ENCODE measurements at places on chromosomes 4 and X.

GRCh38 chr4:4856071-4857000, 3.1 kb upstream of the MSX1 start:
- no peak for DNase-seq

DNA sequence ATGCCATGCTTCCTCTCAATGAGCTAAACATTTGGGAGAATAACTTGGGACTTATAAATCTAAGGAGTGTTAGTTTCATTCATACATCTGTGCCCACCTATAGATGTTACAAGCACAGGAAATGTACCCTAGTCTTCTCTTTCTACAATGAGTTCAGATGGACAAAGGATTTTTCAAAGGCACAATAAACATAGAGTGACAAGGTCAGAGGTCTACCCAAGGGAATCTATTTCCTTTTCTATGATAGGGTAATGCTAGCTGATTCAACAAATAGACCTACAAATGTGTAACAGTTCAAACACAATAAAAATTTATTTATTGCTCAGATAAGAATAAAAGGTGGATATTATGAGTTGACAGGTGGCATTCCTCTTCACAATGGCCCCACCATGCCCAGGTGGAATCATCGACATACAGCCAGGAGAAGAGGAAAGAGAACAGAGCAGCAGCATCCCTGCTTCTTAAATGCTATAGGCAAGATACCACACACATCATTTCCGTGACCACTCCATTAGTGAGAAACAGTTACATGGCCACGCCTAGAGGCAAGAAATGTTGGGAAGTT, 421.8 kb downstream of the HNRNPD start:
- DNase-seq: no peak

GRCh38 chrX:148265829-148266228, 234.6 kb upstream of the AFF2 start:
- no peak for DNase-seq

DNA sequence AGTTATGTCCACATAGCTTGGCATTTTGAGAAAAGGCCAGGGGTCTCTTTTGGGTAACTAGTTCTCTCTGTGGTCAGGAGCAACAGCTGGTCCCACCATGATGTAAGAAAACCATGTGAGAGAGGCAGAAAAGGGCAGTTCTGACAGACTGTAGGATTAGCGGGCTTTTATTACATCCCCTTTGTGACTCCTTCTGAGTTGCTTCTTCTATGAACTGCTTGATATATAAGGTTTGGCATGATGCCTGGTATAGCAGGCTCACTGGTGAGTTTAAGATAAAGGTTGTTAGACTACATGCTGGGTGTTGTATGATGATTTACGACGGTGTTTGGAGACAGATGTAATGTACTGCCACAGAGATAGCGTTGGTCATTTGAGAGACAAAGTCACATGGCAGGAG, 2308.1 kb upstream of the AGA start:
- DNase-seq: no peak

DNA sequence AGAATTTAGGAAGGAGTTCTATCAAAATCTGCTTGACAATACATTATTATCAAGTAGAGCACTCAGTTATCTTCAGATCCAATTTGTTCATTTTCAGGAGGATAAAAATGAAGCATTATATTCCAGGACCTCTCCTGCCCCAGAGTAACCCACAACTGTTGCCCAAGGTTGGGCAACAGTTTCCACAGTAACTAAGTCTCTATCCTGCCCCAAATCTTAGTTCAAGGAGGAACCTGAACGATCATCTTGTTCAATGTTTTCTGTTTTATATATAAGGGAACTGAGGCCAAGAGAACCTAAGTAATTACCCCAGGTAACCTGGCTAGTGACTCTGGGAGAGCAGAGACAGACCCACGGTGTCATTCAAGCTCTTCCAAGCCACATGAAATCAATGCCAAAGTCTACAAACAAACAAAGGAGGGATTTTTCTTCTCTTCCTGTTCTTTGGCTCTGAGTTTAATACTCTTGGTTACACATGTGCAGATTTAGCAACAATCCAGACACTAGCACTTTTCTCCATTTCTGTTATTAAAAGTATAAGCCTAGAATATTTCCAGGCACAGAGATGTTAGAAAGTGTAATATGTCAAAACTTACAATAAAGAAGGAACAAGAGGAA, 105.6 kb downstream of the C4orf51 start:
- no peak for DNase-seq

DNA sequence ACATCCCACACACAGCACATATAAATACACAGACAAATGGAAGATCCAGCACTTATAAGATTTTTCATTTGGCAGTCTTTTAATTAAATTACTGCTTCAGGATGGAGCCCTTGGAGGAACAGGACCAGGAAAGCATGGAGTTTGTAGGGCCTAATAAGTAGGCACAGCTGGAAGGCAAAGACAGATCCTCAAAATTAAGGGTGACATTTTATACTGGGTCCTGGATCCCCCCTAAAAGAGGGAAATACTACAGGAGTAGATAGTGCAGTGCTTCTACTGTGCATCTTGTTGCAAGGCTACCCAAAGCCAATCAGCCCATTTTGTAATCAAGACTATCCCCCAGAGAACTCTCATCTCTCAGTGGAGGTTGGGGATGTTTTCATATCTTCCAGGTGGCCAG, 1860.7 kb upstream of the PCDH10 start:
- no peak for DNase-seq

DNA sequence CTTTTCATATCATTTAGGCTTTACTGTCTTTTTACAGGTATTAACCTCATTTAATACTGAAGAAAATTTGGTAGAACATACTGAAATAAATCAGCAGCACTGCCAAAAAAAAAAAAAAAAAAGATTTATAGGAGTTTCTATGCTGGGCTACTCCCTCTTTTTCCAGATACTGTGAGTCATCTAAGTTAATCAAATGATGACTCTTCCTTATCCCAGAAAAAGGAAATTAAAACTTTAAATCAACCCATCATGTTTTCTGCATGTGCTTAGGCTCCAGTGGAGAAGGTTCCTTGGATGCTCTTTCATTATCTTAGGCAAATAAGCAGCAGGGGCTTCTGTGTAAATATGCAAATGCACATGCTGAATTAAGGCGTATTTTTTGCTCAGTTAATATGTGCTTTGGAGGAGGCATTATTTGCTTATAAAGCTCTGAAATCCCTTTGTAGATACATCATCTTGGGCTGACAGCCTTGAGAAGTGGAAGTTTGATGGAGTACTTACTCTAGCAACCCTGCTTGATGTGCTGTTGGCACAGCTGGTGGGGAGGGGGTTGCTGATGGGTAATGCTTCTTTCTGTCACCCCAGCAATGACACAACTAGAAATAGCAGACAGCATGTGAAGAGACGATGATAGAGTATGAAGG, 136.1 kb downstream of the C4orf33 start:
- no peak for DNase-seq

DNA sequence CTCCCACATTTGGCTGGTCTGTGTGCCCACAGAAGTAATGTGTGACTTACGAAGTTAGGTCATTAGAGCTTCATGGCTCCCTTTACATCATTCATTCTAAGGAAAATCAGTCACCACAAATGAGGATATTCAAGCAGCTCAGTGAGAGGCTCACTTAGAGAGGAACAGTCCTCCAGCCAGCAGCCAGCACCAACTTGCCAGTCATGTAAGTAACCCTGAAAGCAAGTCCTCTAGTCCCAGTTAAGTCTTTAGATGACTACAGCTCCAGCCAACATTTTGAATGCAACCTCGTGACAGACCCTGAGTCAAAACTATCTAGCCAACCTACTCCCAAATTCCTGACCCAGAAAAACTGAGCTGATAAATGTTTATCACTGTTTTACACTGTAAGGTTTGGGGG, 71.3 kb downstream of the LRBA start:
- DNase-seq: no peak

DNA sequence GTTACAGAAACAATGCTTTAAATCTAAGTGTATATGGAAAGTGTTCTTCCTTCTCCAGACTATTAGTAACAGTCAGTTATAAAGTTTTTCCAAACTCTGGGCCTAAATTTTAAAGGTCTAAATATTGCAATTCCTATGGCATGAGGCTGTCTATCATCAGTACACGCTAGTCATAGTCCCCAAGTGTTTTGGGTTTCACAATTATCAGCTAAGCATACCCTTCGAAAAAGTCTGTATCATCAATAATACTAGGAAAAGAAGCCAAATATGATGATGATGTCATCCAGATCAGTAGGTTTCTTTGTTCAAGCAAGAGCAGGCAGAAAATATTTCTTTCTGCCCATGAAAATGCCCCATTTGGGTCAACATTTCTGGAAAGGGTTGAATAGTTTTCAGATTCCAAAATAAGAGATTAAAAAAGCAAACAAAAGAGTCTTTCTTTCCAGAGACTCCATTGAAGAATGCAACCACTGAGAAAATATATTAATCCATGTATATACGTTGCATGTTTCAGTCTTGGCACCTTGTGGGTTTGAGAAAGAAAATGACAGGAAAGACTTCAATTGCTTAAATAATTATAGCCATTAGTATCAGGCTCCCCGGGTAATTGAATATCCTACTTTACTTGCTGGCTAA, 173.8 kb downstream of the CAMK2D start:
- DNase-seq: no peak

DNA sequence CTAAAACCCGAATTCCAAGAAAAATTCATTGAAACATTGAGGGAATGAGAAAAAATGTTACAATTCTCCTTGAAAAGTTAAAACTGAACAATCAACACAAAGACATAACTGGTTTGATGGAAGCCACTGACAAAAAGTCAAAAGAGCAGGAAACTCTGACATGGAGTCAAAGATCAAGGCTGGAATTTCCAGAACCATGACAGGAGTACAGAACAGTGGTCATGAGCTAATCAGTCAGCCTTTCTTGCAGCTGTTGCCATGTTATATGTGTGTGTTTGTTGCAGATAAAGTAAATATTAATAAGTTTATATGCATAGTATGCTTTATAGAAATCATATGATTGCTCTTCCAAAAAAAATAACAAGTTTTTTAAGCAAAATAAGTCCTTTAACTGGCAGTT, 184.7 kb upstream of the HCCS start:
- no peak for DNase-seq

DNA sequence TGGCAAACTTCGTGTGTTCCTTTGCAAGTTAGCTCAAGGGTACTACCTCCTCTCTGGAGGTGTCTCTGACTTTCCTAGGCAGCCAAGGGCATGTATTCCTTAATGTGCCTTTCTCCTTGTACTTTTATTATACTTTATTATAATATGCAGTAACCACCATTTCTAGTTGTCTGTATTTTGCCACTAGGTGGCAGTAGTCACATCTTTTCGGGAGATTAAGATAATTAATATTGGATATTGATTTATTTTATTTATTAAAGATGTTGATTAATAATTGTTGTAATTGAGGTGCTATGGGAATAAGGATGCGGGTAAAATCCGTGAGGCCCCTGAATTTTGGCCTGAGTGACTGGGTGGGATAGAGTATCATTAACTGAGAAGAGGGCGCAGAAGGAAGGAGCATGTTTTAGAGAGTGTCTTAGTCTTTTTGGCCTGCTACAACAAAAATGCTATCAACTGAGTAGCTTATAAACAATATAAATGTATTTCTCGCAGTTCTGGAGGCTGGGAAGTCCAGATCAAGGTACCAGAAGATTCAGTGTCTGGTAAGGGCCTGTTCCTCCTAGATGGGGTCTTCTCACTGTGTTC, 153.3 kb downstream of the TMEM164 start:
- no peak for DNase-seq

GRCh38 chr4:47499700-47500099, 14.6 kb downstream of the ATP10D start:
- no peak for DNase-seq

DNA sequence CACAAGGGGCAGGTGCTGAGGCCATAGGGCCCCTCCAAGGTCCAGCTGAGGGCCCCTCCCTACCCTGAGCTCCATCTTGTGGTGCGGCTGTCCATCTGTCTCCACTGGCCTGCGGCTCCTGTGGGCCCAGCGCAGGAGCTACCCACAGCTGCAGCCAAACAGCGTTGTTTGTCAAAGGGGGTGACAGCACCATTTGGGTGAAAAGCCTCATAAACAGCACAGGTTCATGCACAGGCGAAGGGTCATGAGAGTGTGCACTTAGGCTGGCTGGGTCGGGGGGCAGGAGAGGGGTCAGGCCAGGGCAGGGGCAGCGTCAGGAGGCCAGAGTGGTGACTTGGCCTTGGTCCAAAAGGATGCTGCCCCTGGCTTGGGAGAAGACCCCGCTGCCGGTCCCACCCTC, 32.3 kb downstream of the BLOC1S4 start:
- DNase-seq: no peak

DNA sequence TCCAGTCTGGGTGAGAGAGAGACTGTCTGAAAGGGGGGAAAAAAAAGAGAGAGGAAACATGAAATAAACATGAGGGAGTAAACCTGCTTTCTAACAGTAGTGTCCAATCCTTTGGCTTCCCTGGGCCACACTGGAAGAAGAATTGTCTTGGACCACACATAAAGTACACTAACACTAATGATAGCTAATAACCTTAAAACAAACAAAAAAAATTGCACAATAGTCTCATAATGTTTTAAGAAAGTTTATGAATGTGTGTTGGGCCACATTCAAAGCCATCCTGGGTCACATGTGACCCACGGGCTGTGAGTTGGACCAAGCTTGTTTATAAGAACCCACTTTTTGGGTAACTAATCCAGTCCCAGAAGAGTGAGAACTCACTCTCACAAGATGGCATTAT, 30.3 kb downstream of the PDS5A start:
- no peak for DNase-seq

- no peak for DNase-seq
Observed at GRCh38 chr4:1333256-1333655, 13.8 kb upstream of the UVSSA start.

DNA sequence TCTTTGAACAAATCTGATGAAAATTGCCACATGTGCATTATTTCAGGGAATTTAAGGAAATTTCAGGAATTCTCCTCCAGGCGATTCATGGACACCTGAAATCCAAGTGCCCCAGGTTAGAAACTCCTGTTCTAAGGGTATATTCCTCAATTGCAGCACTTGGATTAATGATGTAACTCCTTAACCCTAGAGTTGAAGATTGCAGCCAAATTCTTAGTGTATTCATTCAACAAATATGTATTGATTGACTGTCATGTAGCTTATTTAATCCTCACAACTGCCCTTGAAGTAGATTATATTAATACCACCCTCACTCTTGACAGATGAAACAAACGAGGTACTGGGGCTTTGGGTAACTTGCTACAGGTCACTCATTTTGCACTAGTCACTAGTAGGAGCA, 11.3 kb downstream of the CETN2 start:
- DNase-seq: no peak

GRCh38 chr4:75678473-75678872, 5.3 kb upstream of the G3BP2 start:
- no peak for DNase-seq

DNA sequence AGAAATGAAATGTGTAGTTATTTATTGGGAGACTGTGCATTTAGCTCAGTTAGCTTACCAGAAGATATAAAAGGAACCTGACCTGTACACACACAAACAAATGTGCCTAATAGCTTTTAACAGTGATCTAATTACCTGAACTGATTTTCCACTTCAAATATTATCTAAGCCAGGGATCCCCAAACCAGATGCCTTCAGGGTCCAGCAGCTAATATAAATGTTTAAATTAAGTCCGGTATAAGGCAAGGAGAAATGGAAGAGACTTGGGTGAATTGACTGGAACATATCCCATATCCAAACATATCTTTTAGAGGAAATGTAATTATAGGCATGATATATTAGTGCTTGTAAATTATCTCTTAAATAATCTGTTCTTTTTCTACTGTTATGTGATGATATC, 66.7 kb downstream of the CNKSR2 start:
- no peak for DNase-seq

- DNase-seq: no peak
Observed at GRCh38 chrX:65581661-65582339, 47.2 kb upstream of the LAS1L start.
